NCI-H2081 (cell line): ENCODE measurements at places on chromosomes 5 and 9.

DNA sequence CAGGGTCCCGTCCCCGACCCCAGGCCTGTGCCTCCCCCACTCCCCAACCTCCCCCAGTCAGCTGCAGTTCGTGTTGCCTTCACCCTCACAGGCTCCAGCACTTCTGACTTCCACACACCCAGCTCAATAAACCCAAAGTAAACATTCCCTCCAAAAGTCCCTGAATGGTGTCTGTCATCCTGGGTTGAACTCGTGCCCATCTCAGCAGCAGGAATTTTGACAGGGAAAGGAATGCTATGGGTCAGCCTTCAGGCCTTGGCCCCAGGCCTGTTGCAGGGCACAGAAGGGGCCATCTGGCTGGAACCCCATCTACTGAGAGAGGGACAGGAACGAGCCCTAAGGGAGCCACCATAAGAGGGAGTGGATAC is 29.6 kb upstream of the CNOT6 start:
- no peak for DNase-seq

DNA sequence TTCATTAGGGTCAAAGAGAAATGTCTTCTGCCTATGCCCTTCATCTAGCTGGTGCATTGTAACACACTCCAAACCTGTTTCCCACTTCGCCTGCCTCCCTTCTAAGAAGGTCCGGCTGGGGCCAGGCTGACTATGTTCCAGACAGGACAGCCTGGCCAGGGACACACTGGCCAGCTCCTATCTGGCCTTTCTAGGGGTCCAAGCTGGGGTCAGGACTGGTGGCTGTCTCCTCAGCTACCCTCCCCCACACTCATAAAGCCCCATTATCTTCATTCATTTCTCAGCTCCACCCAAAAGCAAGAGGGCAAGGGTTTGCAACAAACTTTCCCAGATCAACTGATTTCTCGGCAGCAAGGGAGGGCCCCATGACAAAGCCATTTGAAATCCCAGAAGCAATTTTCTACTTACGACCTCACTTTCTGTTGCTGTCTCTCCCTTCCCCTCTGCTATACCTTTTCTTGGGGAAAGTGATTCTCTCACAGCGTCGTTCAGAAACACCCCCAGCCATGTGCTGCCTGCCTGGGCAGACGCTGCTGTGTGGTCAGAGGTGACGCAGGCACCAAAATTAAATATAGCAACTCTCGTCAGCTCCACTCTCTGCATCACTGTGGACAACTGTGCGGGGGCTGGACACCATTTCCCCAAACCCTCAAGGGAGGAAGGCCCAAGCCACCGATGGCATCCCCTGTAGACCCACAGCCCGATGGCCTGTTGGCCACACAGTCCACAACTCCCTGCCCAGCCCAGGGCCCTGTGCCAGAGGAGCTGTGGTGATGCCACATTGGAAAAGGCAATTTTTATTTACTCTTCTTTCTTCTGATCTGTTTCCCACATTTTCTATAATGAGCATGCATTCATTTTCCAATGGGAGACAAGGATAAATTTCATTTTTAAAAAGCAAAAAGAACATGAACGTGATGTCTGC is 6.1 kb downstream of the IL13 start:
- no peak for DNase-seq

GRCh38 chr5:163846512-163846911 is 341.1 kb downstream of the MAT2B start:
- no peak for DNase-seq

GRCh38 chr5:143313298-143313852 is 90.1 kb downstream of the NR3C1 start:
- DNase-seq: no peak

- DNase-seq: no peak
Measured at GRCh38 chr9:22343218-22343611, 103.4 kb upstream of the DMRTA1 start.

- no peak for DNase-seq
Measured at GRCh38 chr9:131732636-131733289, 7.1 kb downstream of the RAPGEF1 start.

- no peak for DNase-seq
Measured at GRCh38 chr9:133993635-133994253, 1.6 kb upstream of the VAV2 start.

GRCh38 chr5:141465351-141465750 is 10.4 kb upstream of the PCDHGC3 start:
- no peak for DNase-seq

- no peak for DNase-seq
Measured at GRCh38 chr9:27940535-27940934, 367.3 kb upstream of the C9orf72 start.

GRCh38 chr5:115069087-115069968 is 100.4 kb downstream of the TRIM36 start:
- DNase-seq: peak; percentile 22

- no peak for DNase-seq
Measured at GRCh38 chr5:90185897-90186468, 223.6 kb downstream of the CETN3 start.

DNA sequence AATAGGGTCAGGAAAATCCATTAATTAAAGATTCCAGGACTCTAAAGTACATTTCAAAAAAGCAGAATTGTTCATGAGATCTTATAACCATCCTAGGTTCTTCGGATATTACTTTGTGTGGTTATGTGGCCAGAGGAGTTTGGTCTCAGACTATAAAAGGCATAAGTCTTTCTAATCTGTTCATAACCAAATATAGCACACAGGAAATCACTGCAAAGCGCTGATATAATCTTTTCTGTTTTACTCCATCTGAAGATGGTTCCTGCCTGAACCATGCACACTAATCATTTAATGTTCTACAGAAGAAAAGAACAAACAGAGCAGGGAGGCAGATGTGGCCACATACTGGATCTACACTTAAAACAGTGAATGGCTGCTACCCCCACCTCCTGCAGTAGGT is 182.8 kb downstream of the SEMA5A start:
- DNase-seq: no peak

DNA sequence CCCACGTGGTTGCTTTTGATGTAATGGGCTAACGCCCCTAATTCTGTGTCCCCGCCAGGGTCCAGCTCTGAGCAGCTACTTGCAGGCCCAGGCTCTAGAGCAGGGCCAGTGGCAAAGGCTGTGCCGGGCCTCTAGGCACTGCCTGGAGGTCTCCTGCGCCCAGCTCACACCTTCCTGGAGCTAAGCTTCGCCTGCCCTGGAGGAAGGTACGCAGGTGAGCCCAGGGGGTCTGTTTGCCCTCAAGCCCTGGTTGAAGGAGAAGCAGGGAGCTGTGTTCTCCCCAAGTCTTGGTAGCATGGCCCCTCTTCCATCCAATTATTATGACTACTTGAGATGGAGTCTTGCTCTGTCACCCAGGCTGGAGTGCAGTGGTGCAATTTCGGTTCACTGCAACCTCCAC is 5.2 kb upstream of the LMX1B start:
- no peak for DNase-seq

DNA sequence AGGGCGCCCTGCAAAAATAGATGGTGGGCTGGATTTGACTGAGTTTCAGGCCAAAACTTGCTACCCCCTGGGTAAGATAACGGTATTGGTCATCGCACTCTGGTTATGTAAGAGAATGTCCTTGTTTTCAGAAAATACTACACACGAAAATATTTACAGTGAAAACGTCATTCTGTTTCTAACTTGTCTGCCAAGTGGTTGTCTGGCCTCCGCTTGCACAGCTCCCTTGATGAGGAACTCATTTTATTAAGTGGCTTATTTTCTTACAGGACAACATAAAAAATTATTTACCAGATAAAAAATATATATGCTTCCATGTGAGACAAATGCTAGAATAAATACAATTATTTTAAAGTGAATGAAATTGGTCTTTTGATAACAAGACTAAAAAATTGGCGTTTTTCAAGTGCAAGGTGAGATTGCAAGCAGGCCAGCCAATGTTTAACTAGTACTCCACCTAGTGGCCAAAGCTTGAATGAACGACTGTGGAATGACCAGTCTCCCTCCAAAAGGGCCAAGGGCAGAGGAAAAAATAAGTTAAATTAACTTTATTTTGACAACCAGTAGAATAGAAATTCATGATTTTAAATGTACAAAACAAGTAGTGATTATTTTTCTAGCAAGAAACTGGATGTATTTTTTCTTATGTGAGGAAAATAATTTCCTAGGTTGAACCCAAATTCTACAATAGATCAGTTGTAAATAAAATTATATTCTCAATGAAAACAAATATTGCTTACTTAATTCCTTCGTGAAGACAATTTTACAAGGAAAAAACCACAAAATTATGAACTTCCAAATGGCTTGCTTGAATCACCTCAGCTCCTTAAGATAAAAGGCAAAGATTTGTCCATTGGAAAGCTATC is 93.2 kb downstream of the ZFAND5 start:
- peak; percentile 57 for DNase-seq

- peak; percentile 24 for DNase-seq
Measured at GRCh38 chr5:33526755-33527154, 86.0 kb downstream of the TARS1 start.

DNA sequence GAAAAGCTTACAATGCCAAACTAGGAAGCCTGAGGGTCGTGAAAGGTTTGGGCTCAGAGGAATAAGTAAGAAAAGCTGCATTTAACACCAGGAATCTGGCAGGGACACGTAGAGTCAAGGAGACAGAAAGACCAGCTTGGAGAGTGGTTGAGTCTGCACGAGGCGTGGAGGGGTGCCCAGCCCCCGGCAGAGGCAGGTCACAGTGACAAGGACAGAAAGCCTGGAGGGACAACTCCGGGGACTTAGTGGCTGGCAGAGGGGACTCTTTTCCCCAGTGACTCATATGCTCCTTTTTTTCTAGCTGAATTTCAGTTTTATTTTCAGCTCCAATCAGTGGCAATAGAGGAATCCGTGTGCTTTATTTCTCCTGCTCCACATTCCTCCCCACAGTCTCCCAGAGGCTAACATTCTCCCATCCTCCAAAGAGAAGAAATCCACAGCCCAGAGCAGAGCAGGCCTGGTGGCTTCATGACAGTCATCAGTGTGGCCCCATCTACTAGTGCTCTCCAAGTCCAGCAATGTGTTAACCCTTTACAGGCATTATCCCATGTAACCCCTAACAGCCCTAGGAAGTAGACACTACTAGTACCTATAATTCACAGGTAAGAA is 80.7 kb downstream of the KCNIP1 start:
- no peak for DNase-seq

DNA sequence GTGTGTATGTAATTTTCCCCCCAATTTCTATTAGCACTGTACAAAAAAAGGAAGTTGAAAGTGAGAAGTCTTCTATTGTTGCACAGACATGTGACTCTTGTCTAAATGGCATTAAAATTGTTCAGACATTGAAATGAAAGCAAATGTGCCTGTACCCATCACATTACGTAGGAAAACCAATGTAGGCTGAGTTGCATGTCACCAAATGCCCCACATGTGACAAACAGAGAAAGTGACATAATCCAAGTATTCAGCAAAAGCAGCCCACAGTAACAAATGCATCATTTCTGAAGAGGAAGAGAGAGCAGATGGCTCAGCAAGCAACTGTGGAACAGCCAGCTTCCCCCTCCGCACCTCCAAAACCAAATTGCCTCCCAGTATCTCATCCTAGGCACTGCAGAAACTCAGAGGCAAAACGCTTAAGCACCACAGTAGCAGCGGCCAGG is 161.5 kb upstream of the NR4A3 start:
- DNase-seq: no peak

GRCh38 chr9:95218773-95219172 is 98.7 kb downstream of the FANCC start:
- peak; percentile 59 for DNase-seq

GRCh38 chr9:34962546-34962945 is 4.5 kb downstream of the PHF24 start:
- no peak for DNase-seq

DNA sequence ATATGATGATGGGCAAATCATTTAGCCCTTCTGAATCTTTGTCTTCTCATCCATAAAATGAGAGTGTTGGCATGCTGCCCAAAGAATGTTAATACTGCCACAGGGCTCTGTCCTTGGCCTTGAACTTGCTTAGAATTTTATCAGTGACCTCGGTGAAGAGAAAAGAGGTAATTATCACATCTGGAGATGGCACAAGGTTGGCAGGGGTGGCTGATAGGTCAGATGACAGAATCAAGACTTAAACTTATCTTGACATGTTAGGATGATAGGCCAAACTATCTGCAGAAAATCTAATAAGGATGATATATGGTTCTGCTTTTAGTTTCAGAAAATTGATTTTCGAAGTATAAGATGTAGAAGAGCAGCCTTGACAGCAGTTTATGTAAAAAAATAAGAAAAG is 599.1 kb upstream of the CLINT1 start:
- no peak for DNase-seq

DNA sequence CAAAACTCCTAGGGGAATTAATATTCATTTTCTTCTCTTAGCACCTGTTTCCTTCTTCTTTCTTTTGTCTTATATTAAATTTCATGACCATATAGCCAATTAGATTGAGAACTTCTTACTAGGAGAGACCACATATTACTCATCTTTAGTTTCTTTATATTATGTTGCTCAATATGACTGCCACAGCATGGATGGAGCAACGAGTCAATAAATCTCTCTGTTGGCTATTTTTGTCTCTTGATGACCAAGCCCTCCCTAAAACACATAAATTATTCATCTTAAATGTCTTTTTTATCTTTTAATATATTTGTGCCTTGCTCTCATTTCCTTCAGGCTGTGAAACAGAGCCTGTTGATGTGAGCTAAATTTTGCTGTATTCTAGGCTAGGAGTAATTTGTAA is 123.0 kb downstream of the ADAMTSL1 start:
- no peak for DNase-seq

DNA sequence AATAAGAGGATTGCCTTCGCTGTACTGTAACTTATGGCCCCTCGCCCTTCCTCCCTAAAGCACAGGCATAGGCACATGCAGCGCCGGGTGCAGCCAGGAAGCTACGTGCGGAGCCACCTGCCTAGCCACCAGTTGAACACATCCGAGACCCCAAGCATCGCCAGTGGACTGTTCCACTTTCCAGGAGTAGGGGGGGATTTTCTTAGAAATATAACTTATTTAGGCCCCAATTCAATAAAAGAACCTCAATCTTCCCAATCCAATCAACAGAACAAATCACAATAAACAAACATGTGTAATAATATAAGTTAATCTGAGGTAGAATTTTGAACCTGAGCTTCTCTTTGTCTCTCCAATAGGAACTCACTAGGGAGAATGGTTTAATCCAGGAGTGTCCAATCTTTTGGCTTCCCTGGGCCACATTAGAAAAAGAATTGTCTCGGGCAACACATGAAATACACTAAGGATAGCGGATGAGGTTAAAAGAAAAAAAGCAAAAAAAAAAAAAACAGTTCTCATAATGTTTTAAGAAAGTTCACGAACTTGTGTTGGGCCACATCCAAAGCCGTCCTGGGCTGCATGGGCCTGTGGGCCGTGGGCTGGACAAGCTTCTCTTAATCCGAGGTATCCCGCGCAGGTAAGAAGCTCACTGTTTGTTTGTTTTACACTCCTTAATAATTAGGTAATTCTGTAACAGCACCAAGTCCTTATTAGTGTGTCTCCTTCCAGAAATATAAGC is 22.0 kb upstream of the NIPBL start:
- DNase-seq: no peak

- DNase-seq: no peak
Measured at GRCh38 chr5:39064450-39064849, 9.7 kb downstream of the RICTOR start.

DNA sequence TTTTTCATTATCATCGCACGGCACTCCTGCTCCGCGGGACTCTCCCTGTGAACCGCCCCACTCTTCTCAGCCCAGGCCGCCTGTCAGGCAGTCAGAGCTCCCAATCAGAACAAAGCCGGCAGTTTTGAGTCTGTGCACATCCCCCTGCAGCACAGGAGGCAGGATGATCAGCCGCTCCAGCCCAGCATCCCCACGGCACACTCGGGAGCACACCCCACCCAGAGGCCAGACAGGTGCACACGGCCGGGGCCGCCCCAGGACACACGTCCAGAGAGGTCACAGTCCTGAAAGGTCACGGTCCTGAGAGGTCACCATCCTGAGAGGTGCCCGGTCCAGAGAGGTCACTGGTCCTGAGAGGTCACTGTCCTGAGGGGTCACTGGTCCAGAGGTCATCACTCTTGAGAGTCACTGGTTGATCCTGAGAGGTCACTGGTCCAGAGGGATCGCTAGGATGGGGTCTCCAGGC is 8.4 kb downstream of the TPPP start:
- no peak for DNase-seq
